GM23338 (cell line): ENCODE measurements at places on chromosomes 11 and 22. TPM values are rescaled to one million over a fixed set of nuclear protein-coding genes. Genes with fewer than 3 reads are reported as not detected.

The MS4A6E gene
- not detected in 2 replicates for polyA plus RNA-seq

The APOL3 gene
- polyA plus RNA-seq, result not detected in 2 replicates

- DNase-seq, result no peak
These were observed 77.4 kb upstream of the SPON1 start for GRCh38 chr11:13885083-13885482.

DNA sequence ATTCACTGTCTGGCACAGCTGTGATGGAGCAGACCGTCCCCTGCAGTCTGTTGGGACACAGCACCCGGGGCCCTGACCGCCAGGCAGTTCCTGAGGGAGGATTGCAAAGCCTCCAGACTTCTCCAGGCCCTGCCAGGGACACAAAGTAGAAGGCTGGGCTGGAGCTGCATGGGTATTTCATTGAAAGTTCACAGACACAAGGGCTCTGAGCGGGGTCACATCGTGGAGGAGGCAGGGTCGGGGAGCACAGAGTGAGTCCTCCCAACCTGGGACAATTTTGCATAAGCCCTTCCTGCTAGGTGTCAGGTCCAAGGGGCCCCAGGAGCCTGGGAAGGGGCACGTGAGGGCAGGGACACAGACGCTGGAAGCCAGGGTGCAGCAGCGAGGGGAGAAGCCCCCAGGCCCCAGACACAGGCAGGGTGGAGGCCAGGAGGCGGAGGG is 15.7 kb downstream of the IFITM10 start:
- no peak for DNase-seq

GRCh38 chr11:112156956-112157766 is 6.7 kb downstream of the IL18 start:
- no peak for DNase-seq

DNA sequence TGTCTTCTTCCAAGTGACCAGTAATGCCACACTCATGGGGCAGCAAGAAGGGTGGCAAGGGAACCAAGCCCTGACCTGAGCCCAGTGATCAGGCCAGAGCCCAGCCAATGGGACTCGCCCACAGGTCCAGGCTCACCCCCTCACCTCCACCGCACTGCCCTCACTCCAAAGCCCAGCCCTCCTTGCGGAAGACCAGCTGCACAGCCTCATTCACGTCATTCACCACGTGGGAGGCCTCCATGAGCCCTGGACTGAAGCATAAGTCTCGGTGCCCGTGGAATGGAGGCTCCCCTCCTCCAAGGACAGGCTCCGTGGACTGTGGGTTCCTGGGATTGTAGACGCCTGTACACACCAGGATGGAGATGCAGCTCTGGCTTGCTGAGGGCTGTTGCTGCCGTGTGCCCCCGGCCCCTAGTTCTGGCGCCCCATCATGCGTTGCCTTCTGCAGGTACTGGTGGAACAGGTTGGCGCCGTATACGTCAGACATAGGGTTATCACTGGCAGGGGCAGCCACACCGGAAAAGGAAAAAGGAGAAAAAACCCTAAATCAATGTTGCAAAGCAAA is 16.8 kb upstream of the TMEM121B start:
- DNase-seq, result no peak

DNA sequence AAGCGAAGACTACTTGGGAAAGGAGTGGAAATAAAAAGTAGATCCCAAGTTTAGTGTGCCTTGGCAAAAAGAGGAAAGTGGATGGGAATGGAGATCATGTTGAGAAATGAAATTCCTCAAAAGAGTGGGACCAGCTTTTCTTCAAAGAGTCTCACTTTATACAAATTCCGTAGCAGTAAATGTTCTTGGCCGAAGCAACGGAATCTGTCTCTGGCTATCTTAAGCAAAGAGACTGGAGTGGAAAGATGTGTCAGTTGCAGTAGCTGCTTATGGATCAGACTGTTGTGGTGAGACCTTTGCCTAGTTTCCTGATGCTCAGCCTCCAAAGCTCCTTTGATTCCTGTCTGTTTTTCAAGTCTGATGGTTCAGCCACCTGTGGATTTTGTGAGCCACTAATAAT is 73.6 kb downstream of the CSTPP1 start:
- DNase-seq, result no peak

DNA sequence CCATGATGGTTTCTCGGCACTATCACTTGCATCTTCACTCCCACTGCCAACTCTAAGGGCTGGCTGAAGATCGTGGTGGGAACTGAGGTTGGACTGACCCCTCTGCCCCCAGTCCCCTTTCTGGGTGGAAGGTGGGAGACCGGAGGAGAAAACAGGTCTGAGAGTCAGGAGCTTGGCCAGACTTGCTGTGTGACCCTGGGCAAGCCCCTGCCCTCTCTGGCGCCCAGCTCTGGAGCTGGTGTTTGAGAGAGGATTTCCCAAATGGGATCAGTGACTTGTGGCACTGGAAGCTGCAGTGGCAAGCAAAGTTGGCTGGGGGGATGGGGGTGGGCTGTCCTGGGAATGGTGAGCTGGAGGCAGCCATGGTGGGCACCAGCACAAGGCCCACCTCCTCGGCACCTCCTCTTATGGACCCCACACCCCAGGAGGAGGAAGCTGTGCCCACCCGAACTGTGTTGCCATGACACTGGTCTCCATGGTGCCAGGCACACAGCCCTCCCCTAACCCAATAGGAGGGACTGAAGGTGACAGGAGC is 6.5 kb upstream of the PDE2A start:
- DNase-seq, result no peak

- no peak for DNase-seq
These were observed 41.7 kb downstream of the TEAD1 start for GRCh38 chr11:12715941-12716340.

- no peak for DNase-seq
These were observed 503.2 kb upstream of the B3GAT1 start for GRCh38 chr11:134915212-134915611.

GRCh38 chr11:34044664-34045485 is 6.7 kb upstream of the CAPRIN1 start:
- peak; percentile 77 for DNase-seq

DNA sequence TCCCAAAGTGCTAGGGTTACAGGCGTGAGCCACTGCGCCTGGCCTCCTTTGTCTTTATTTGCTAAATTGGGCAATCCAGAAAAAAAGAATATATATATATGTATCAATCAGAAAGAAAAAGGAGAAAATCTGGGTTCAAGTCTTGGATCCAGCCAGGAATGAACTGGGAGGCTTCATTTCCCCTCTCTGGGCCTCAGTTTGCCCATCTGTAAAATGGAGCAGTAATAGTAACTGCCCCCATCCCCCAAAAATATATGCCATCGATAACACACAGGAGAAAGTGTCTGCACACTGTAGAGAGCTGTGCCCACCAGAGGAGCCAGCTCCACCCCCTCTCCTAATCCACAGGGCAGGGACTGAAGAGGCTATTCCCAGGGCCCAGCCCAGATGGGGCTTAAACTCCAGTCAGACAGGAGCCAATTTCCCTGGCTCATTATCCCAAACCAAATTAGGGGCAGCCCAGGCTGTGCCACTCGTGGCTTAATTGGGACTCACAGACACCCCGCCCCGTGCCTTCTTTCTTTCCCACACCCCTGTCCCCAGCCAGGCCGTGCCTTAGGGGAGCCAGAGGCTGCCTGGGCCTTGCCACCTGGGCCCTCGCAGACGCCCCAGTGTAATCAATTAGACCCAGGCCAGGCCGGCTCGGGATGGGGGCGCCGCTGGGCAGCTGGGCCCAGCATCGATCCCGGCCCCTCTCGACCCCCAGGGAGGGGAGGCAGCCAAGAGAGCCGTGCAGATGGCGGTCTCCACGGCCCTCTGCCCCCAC is 171.5 kb downstream of the MN1 start:
- DNase-seq, result no peak

DNA sequence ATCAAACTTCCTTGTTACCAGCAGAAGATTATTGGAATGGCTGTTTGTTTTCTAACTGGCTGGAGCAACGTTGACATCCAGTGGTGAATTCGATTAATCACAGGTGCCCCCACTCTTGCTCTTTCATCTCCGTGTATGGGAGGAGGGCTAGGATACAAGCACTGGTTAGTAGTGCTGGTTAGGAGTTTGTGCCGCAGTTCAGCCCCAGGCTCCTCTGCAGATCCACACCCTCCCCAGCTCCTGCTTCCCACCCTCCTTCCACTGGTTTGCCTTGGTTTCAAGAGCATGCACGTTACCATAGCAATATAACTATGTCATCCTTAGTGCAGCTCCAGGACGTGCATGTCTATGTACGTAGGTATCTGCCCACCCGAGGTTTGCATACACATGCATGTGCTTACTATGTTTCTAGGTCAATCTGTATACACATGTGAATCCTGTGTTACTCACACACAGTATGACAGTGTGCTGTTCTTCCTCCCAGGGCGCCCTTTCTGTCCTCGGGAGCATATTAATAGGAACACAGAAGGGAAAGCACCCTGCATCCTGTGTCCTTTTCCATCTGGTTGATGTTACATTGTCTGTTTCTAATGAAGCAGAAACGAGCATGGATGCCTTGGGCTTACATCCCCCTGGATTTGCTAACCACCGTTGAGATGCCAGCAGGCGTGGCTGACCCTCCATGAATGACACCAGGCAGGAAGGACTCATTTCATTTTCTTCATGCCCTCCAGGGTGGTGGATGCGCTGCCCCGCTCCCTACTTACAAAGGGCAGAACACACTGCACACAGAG is 539.3 kb downstream of the OPCML start:
- peak; percentile 57 for DNase-seq
